ENCODE measurements at places on chromosomes 3 and 15. TPM values are rescaled to one million over a fixed set of nuclear protein-coding genes. Genes with fewer than 3 reads are reported as not detected.

The SEC22C gene
- 29.8 TPM for polyA plus RNA-seq

The MEIS2 gene
- polyA plus RNA-seq: 8.0 TPM

The CCDC33 gene
- polyA plus RNA-seq: 9.2 TPM

The GP5 gene
- not detected for polyA plus RNA-seq

The KNG1 gene
- polyA plus RNA-seq: 0.04 TPM

The HIGD2B gene
- not detected for polyA plus RNA-seq

All from A549 (cell line).